ENCODE measurements at places on chromosomes 11 and 22.
A peak's percentile ranks its signal among the peaks of the same experiment; 100 is the strongest.

DNA sequence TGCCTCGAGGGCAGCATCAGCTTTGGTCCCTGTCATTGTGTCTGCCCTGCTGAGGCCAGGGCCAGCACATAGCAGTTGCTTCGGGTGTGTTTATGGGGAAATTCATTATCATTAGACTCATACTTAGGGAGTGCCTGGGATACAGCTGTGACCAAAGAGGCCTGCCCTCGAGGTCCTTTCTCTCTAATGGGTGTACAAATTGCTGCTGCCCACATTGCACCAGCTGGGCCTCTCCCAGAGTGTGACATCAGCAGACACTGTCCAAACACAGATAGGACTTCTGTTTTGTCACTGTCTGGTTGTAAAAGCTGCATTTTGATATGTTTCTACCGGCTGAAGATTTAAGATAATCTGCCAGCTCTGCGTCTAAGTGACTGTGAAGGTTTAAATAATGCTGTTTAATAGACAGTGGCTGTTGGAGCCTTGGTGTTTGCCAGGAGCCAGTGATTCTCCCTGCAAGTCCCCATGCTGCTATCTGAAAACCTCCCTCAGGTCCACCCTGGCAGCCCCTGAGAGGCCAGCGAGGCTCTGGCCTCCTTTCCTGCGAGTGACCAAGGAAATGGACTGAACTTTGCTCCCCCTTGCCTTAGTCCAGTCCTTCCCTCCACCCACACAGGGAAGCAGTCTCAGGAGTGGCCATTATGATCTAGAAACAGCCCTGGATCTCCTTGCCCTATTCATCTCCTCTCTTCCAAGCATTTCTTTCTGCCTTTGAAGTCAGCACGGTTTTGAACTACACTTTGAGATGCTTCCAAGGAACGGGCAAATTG lies 505.2 kb downstream of the TBC1D22A start:
- ATAC-seq, result no peak

GRCh38 chr22:50157709-50158375 lies 12.7 kb upstream of the PANX2 start:
- no peak for ATAC-seq

DNA sequence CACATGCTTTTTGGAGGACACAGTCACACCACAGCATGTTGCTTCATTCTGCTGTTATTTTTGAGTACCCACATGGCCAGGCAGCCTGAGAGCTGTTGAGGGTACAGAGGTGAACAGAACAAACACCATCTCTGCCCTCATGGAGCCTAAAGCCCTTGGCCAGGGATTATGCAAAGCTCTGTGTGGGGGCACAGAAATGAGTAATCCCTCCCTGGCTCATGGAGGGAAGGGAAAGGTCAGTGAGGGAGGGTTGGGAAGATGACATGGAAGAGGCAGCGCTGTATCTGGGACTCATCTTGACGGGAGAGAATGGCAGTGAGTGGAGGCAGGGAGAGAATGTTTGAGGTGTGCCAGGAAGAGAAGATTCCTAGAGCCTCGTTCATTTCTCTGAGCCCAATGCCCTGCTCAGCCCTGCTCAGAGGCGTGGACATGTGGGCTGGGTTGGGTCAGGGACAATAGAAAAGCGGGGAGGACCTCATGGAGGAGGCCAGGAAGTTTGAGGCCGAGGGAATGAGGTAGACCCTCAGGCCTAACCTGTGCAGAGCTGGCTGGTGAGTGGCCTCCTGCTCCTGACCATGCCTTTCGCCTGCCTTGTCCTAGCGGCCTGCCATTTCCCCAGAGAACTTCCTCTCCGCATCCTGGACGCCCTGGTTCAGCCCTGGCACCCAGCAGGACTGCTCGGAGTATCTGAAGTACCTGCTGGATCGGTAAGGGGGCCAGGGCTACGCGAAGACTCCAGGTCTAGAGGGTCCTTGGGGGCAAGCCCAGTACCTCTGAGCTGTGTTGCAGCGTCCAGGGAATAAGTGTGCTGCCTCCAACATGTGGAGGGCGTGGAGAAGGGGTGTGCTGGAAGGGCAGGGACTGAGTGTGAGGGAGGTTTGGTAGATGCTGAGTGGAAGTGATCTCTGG lies 19.8 kb downstream of the USP35 start:
- peak; percentile 22 for ATAC-seq

- no peak for ATAC-seq
These were observed 18.9 kb downstream of the MMP3 start for GRCh38 chr11:102824556-102824955.

DNA sequence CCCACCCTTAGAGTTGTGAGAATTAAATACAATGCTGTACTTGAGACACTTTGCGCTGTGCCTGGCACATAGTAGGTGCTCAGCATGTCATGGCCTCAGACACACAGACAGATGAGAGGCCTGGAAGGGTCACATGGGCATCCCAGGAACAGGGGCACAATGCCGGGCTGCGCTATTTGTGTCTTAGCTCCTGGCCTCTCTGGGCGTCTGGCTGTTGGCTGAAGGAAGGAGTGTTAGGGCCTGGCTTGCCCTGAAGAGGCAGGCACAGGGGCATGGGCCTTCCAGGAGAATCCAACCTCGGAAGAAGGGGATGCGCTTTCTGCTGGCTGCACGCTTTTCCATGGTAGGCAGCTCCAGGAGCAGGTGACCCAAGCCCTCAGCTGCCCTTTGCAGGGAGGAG lies 41.4 kb downstream of the ST14 start:
- no peak for ATAC-seq

GRCh38 chr11:122678406-122678805 lies 22.9 kb downstream of the UBASH3B start:
- ATAC-seq, result no peak

DNA sequence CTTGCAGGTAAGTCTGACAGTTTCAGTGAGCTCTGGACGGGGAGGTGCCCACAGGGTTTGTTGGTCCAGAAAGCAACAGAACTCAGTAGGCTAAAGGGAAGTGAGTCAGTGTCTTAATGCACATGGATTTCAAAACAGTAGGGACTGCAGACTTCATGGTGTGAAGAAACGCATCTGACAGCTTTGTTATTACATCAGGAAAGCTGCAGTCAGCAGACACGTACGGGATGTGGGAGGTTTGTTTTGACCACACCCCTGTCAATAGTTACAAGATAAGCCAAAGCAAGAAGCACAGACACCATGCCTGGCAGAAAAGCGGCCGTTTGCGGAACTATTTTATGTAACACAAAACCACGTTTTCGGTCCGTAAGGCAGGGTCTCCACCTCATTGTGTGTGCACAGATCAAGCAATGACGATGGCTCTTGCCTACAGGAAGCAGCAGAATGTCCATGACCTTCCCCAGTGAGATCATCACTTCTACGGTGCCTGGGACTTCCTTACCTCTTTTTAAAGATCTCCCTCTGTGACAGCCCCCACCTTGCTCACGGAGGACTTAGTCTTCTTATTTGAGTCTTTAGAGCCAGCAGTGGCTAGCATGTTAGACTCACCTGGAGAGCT lies 58.2 kb upstream of the FTH1 start:
- no peak for ATAC-seq

GRCh38 chr11:28833670-28834069 lies 725.5 kb downstream of the METTL15 start:
- peak; percentile 74 for ATAC-seq

DNA sequence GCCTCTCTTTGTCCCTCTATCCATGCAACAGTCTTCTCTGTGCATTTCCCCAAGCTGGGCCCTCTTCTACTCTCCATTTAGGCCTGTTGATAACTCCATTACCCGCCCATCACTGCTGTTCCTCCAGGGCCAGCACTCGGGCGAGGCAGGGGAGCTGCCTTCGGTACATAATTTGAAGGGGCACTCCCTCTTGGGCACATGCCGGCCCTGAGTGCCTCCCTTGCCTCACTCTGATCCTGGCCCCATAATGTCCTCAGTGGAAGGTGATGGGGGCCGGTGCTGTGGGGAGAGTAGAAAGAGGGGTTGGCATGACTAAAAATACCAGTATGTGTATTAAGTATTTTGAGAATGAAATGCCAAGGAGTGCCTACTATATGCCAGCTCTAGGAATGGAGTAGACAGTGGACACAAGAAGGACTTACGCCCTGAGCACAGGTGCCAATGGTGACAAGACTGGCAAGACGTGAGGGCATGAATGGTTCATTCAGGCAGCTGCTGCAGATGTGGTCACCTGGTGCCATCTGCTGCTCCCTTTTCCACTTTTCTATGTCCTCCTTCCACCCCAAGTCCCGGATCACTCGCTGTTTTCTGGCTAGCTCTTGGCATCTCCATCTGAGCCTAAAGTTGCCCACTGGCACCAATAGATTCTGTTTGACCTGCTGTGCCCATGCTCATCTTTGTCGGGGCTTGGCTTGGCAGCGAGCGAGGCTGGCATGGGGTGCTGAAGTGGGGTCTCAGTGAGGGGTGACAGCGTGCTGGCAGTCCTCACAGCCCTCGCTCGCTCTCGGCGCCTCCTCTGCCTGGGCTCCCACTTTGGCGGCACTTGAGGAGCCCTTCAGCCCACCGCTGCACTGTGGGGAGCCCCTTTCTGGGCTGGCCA lies 22.6 kb downstream of the TMEM218 start:
- no peak for ATAC-seq

DNA sequence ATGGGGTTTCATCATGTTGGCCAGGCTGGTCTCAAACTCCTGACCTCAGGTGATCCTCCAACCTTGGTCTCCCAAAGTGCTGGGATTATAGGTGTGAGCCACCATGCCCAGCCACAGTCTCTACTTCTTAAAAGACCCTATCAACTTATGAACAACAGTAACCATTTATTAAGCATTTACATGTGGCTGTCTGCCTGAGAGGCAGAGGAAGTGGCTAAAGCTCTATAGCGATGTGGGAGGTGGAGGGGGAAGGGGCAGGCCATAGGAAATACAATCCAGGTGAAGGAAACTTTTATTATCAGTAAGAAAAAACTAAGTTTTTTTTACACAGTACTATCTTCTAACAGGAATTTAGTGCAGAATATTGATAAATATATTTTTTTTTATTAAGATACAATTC lies 87.8 kb upstream of the PHOX2A start:
- ATAC-seq, result no peak

GRCh38 chr22:41943661-41944209 lies 3.2 kb downstream of the CENPM start:
- ATAC-seq, result no peak

DNA sequence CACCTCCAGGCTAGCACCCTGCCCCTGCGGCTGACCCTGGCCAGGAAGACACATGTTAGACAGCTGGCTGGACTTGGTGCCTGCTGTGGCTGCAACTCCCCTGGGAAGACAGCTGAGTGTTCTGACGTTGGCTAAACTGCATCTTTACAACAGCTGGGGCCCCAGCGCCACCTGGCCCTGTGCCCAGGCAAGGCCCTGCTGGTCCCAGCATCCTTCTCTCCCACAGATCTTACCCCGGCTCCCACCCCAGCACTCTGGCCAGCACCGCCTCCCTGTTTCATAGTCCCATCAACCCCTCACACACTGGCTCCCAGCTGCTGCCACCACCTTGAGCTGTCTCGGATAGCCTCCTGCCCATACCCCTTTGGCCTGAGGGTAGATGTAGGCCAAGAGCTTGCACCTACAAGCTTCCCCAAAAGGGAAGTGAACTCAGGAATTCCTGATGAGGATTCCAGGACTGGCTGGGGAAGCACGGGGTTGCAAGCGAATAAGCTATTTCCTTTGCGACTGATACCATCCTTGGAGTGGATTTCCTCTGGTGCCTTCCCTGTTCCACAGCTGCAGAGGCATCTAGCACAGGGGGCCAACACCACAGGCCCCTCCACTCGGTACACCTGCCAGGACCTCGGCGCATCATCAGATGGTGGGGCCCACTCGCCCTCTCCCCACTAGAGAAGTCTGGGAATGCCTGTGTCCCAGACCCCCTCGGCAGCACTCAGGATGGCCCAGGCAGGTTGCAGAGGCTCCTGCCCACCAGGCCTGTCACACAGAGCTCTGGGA lies 28.5 kb downstream of the RSPH14 start:
- peak; percentile 16 for ATAC-seq

DNA sequence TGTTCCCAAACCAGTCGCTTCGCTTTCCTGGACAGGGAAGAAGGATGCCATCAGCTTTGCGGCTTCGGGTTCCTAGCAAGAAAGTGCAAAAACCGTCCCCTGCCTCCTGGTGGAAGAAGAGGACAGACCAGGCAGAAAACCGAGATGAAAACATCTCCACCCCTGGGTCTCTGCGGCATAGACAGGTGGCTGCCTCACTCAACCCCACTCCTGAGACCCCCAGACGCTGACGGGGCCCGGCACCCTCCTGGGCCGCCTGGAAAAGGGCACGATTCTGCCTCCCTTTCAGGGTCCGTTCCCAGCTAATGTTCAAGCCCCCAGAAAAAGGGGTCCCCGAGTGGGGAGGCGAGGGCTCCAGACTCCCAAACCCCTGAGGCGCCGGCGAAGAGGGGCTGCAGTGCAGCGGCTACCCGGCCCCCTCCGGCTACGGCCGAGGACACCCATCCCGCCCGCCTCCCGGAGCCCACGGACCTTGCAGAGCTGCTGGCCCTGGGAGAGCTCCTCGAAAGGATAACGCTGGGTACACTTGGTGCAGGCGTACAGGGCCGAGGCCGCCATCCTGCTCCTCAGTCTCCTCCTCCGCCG lies 569 bp downstream of the FAM76B start:
- peak; percentile 12 for ATAC-seq

DNA sequence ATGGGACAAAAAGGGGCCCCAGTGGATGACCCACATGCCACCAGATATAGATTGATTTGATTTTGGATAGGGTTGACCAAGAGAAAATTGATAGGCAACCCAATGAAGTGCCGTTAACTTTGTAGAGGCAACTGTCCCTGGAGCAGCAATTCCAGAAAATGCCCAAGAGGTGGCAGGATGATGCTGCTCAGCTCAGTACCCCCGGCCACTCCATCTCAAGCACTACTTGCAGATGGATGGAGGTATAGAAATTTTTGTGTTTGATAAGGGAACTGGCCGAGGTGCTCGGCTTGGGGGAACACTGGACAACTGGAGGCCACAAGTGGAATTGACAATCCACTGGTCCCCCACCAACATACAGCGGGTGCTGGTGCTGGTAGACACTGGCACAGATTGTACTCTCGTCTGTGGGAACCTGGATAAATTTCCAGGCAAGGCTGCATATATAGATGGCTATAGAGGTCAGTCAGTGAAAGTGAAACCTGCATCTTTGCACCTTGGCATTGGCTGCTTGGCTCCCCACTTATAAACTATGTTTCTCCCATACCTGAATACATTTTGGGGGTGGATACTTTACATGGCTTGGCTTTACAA lies 86.3 kb downstream of the CCDC83 start:
- peak; percentile 96 for ATAC-seq

GRCh38 chr11:128852327-128853023 lies 14.6 kb downstream of the KCNJ1 start:
- no peak for ATAC-seq

- ATAC-seq, result no peak
These were observed 3.1 kb upstream of the BCR start for GRCh38 chr22:23177197-23177596.

GRCh38 chr22:37752189-37753087 lies 55.3 kb upstream of the GCAT start:
- peak; percentile 88 for ATAC-seq

DNA sequence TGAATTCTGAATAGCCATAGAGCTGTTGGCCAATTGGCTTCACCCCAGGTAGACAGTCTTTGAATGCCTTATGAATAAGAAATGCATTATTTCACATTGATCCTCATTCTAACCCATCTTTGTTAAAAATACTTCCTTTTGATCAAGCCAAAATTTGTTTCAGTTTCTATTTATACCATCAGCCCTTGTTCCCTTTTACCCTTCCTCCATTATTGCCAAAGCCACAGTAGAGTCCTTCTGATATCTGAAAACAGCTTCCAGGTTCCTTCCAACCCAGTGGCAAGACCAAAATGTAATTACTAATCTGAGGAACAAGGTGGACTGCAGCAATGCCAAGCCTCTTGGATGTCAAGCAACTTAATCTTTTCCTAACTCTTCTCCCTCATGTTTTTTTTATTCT lies 458.8 kb downstream of the BUD13 start:
- no peak for ATAC-seq

Data from SK-N-SH treated with all-trans-retinoic acid at 6 μM for 48 hours (cell line).